CD8-positive, alpha-beta memory T cell (primary cell): ENCODE measurements at places on chromosomes 7 and 10. TPM values are rescaled to one million over a fixed set of nuclear protein-coding genes. Genes with fewer than 3 reads are reported as not detected.

DNA sequence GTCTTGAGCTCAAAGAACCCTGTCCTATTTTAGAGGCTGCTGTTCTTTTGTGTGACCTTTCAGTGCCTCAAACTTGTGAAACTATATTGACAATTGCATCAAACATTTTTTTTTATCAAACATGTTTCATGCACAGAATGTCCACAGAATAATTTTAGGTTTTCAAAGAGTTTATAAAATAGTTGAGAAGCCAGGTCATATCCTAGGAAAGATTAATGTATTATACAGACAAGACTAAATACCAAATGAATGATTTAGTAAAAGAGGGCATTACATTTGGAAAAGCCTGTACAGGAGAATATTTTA, 67.0 kb downstream of the CDK6 start:
- no peaks in the 10 kb centered on the region for H3K27me3 ChIP-seq
- no peaks in the 10 kb centered on the region for H3K36me3 ChIP-seq

GRCh38 chr10:131851346-131851745, 49.5 kb upstream of the PPP2R2D start:
- H3K4me3 ChIP-seq = no peak overlapping the region
- no peak for DNase-seq
- no peaks in the 10 kb centered on the region for H3K27me3 ChIP-seq

DNA sequence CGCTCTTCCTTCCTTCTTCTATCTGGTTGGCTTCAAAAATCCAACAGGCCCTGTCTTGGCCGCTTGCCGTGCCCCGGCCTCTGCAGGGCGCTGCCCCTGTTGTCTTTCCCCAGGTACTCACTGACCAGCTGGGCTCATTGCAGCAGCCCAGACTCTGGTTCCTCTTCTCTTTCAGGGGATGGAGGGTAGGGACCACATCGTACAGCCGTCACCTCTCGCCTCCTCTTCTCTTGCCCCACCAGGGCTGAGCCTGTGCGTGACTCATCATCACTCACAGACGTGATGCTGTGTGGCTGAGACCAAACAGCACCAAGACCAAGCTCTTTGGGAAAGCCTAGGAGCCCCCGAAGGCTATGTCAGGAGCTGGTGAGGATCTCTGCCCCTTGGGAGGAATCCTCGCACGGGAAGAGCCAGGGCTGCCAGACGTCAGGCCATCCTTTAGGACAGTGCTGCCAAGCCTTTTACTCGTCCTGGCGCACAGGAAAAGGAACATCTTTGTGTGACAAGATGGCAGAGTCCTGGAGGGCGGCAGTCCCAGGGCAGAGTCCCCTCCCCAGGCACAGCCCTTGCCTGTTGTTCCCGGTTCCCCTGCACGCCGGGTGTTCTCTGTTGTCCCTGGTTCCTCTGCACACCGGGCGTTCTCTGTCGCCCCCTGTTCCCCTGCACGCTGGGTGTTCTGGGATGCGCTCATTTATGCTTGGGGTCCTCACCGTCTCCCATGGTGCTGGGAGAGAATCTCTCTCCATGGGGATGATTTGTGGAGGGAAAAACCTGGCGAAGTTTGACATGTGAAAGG, 188.5 kb upstream of the SHH start:
- no peak for DNase-seq
- H3K27ac ChIP-seq = no peak overlapping the region
- no peaks in the 10 kb centered on the region for H3K36me3 ChIP-seq
- H3K4me3 ChIP-seq = no peak overlapping the region
- peaks cover 7% of the 10 kb centered on the region for H3K4me1 ChIP-seq

- H3K27ac ChIP-seq = no peak overlapping the region
- H3K27me3 ChIP-seq = no peaks in the 10 kb centered on the region
- no peak overlapping the region for H3K4me3 ChIP-seq
Observed at GRCh38 chr7:48636391-48637015, 287.8 kb upstream of the CDC14C start.

DNA sequence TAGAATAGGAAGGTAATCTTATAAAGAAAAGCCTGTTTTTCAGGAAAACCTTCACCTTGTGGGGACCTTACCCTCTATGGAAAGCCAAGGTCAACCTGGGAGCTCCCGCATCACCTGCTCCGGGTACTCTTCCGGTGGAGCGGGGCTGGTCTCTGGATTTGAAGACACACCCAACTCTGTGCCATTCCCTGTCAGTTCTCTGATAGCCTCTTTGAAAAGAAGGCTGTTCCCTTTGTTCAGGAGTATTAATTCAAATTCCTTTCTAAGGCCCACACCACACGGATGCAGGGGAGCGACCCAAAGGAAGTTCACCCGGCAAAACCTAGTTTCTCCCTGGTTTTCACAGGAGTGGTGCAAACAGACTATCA, 10.7 kb downstream of the CTBP2 start:
- peaks cover 5% of the 10 kb centered on the region for H3K27me3 ChIP-seq
- H3K27ac ChIP-seq = no peak overlapping the region
- no peak overlapping the region for H3K4me3 ChIP-seq
- no peak for DNase-seq
- no peaks in the 10 kb centered on the region for H3K4me1 ChIP-seq

DNA sequence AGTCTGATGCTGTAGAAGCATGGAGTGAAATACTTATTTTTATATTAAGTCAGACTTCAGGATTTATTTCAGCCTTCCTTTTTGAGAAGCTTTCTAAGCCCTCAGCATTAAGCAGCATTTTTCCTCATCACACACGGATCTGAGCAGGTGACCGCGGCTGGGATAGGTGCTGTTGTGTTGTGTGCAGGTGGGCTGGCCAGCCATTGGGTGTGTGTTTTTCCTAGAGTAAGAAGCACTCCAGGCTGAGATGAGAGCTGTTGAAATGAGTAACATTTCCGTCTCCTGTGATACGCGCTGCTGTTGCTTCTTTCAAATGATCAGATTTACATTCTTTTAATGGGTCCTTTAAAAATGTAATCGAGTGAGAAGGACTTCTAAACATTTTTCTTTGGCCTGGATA, 63.9 kb downstream of the INSYN2A start:
- H3K27ac ChIP-seq = no peak overlapping the region
- H3K4me1 ChIP-seq = no peaks in the 10 kb centered on the region
- DNase-seq = no peak
- no peaks in the 10 kb centered on the region for H3K27me3 ChIP-seq
- no peaks in the 10 kb centered on the region for H3K36me3 ChIP-seq
- no peak overlapping the region for H3K4me3 ChIP-seq

DNA sequence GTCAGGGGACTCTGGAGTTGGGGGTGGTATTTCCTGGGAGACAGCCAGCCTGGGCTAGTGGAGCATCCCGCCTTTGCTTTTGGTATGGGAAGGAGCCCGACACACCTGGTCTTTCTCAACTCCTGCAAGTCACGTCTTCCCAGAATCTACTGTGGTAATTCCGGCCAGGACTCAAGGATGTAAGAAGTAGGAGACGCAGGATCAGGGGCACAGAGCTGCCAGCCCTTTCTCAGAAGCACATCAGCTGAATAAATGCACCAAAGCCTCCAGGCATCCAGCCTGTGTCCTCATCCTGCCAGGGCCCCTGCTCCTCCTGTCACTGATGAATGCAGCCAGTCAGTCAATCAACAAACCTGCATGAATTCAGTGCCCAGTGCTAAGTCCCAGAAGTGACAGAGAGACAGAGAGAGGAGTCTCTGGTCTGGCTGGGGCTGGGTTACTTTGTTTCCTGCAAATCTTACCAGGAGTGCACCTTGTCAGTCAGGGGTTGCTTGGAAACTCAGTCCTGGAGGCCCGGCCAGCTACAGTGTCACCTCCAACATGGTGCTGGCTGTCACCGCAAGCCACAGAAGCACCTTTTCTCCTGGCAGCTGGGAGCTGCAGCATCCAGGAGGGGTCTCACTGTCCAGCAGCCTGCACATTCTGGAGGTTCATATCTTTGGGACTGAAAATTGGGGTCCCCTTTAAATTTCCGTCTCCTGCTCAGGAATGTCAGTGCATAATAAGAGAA, 101.8 kb downstream of the PTPRE start:
- peaks cover 7% of the 10 kb centered on the region for H3K4me1 ChIP-seq
- H3K27me3 ChIP-seq = peaks cover 3% of the 10 kb centered on the region
- no peak for DNase-seq
- no peak overlapping the region for H3K4me3 ChIP-seq
- no peaks in the 10 kb centered on the region for H3K36me3 ChIP-seq
- H3K27ac ChIP-seq = no peak overlapping the region

DNA sequence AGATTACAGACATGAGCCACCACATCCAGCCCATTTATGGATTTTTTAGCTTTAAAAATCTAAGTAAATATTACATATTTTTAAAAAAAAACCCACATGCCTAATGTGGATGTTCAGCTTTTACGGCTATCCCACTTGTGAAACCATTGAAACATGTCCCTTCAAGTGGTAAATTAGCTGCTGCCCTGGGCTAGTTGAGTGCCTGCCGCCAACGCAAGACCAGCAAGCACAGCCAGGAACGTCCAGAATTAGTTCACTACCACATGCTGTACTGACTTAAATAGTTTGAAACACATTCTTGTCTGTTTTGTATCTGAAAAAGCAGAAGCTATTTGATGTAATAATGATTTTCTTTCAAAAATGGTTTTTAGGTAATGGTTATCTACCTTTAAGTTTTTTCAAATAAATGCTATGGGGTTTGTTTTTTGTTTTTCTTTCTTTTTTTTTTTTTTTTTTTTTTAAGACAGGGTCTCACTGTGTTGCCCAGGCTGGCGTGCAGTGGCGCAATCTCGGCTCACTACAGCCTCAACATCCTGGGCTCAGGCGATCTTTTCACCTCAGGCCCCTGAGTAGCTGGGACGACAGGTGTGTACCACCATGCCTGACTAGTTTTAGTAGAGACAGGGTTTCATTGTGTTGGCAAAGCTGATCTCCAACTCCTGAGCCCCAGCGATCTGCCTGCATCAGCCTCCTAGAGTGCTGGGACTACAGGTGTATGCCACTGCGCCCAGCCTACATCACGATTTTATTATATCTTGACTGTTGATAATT, 57.0 kb downstream of the KLRG2 start:
- H3K27me3 ChIP-seq = no peaks in the 10 kb centered on the region
- no peaks in the 10 kb centered on the region for H3K4me1 ChIP-seq
- no peak overlapping the region for H3K4me3 ChIP-seq

DNA sequence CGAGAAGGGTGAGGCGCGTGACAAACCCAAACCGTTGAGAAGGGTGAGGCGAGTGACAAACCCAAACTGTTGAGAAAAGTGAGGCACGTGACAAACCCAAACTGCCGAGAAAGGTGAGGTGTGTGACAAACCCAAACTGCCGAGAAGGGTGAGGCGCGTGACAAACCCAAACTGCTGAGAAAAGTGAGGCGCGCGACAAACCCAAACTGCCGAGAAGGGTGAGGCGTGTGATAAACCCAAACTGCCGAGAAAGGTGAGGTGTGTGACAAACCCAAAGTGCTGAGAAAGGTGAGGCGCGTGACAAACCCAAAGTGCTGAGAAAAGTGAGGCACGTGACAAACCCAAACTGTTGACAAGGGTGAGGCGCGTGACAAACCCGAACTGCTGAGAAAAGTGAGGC, 25.0 kb downstream of the ESYT2 start:
- peak overlapping the region; percentile 18 for H3K27ac ChIP-seq
- peaks cover 30% of the 10 kb centered on the region for H3K4me1 ChIP-seq
- DNase-seq = peak; percentile 70

GRCh38 chr10:50373821-50374501, 122.6 kb upstream of the ASAH2 start:
- H3K36me3 ChIP-seq = no peaks in the 10 kb centered on the region
- DNase-seq = no peak
- no peak overlapping the region for H3K27ac ChIP-seq
- H3K4me3 ChIP-seq = no peak overlapping the region
- H3K27me3 ChIP-seq = no peaks in the 10 kb centered on the region
- peaks cover 13% of the 10 kb centered on the region for H3K4me1 ChIP-seq

DNA sequence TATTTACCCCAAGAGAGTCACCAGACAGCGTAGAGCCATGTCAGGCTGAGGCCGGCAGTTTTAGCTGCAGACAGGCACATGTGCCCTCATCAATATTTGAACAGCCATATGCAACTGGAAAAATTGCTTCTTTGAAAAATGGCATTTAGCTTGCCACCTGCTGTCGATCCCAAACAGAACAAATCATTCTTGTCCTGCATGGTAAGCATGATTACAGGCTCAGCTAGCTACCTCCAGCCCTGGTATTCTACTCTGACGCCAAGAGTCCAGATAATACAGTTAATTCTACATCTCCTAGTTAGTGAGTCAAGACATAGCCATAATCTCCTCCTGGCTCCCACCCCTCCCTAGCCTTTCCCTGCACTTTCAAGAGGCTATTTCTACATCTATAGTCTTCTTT, 7.7 kb downstream of the CREB3L2 start:
- no peak overlapping the region for H3K27ac ChIP-seq
- DNase-seq = no peak
- peaks cover 22% of the 10 kb centered on the region for H3K4me1 ChIP-seq
- no peaks in the 10 kb centered on the region for H3K27me3 ChIP-seq
- no peaks in the 10 kb centered on the region for H3K36me3 ChIP-seq

- H3K36me3 ChIP-seq = no peaks in the 10 kb centered on the region
- no peaks in the 10 kb centered on the region for H3K27me3 ChIP-seq
- H3K27ac ChIP-seq = peak overlapping the region; percentile 31
- no peaks in the 10 kb centered on the region for H3K4me1 ChIP-seq
Observed at GRCh38 chr7:108211382-108212201, 81.4 kb upstream of the LAMB4 start.

- peaks cover under 1% of the 10 kb centered on the region for H3K27me3 ChIP-seq
- no peak overlapping the region for H3K27ac ChIP-seq
- DNase-seq = no peak
- no peaks in the 10 kb centered on the region for H3K4me1 ChIP-seq
- no peak overlapping the region for H3K4me3 ChIP-seq
Observed at GRCh38 chr7:29557954-29558353, 5.7 kb upstream of the PRR15 start.

DNA sequence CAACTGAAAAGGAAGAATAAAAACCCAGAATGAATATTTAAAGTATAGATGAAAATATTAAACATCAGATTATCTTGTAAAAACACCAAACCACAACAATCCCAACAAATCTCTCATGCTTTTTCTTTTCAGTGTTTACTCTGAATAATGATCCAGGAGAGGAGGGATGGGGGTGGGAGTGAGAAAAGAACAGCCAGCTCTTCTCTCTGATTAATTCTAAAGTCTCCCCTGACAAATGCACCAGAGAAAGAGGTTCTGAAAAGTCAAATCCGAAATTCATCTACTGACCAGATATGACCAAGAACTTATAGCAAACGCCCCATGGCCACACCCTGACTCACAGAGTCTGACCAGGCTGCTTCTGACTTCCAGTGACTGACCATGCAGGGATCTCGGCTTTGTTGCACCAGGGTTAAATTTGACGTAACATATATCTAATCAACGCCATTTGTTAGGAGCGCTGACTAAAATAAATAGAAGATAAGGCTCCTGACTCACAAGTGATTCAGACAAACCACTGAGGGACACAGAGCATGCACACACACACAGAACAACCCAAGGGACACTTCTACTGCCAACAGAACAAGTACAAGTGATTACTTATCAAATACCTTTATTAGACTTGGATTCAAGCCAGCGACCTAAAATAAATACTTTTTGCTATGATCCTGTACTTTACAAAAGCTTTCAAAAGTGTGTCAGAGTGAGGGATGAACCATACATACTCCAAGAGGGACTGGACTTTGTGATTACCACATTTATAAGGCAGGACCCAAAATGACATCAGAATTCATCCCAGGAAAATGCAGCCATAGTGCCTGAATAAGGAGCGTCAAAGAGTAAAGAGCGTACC, 9.3 kb upstream of the SPOCK2 start:
- DNase-seq = no peak
- peak overlapping the region; percentile 11 for H3K27ac ChIP-seq
- H3K4me3 ChIP-seq = no peak overlapping the region
- peaks cover 10% of the 10 kb centered on the region for H3K36me3 ChIP-seq
- H3K4me1 ChIP-seq = peaks cover 26% of the 10 kb centered on the region

Gene POM121
- 68.7 TPM for total RNA-seq

Gene PVRIG
- 24.5 TPM for total RNA-seq

Gene GBX1
- not detected for total RNA-seq

Gene DCLRE1C
- total RNA-seq = 11.3 TPM

Gene CREB5
- total RNA-seq = not detected

Gene HMX2
- total RNA-seq = not detected

Gene FOXI2
- not detected for total RNA-seq

Gene VSIR
- 61.4 TPM for total RNA-seq
